ENCODE measurements at places on chromosomes 5 and 9.

DNA sequence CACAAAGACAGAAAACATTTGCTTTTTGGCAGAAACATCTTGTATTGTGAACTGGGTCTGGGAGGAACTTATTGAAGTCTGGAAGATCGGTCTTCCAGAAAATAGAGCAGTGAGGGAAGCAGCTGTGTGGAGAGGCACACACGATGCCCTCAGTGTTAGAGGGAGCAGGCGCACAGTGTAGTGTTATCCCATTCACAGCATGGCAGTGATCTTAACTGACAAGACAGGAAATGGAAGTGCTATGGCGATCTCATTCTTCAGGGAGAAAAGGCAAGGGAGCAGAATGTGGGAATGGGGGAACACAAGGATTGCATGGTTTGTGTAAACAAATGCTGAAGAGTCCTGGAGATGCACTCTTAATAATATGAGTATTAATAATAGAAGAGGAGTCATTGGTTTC, 161.0 kb downstream of the PBX3 start:
- no peak for DNase-seq

DNA sequence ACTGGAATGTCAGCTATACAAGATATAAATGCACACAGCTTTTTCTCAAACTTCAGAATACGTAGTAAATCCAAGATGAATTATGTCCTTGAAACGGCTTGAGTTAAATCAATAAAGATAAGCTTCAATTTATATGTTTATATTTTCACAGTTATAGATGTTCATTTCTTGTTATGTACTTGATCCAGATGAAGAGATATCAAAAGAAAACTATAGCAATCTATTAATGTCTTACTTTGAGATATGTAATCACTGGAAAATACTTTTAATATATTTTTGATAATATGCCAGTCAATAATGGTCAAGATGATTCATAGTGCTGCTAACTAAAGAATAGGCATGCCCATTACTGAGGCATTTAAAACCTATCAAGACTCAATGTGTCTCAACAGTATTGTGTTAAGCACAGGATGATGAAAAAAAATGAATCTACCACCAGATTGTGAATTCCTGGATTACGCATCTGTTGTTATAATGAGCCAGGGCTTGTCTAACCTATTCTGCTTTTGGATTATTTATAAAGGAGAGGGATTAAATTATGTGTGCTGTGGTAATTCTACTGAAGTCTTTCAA, 372.6 kb upstream of the PRR16 start:
- DNase-seq: no peak

DNA sequence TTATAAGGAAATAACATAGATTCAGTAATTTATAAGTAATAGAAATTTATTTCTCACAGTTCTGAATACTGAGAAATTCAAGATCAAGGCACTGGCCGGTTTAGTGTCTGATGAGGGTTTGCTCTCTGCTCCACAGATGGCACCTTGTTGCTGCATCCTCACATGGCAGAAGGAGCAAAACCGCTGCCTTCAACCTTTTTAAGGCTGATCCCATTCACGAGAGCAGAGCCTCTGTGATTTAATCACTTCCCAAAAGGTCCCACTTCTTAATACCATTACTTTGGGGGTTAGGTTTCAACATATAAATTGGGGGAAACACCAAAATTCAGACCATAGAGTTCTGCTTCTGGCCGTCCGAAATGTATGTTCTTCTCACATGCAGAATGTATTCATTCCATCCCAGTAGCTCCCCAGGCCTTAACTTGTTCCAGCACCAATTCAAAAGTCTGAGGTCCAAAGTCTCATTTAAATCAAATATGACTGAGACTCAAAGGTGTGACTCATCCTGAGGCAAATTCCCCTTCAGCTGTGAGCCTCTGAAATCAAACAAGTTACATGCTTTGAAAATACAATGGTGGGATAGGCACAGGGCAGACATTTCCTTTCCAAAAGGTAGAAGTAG, 30.6 kb downstream of the BAAT start:
- no peak for DNase-seq

GRCh38 chr9:14075218-14075617, 238.7 kb downstream of the NFIB start:
- no peak for DNase-seq

DNA sequence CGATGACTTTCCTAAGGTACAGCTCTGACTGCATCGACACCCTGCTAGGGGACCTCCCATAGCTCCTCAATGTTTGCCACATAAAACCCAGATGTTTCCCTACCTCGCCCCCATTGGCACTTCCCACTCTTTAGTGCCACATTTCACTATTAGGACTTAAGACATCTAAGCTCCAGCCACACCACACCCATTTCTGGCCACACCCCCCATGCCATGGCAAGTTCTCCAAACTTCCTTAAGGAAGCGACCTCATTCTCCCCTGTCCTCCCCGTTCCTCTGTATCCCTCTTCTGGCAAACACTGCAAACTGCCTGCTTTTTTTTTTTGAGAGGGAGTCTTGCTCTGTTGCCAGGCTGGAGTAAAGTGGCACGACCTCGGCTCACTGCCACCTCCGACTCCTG, 62.9 kb downstream of the USP20 start:
- no peak for DNase-seq

GRCh38 chr9:5301544-5301943, 3.0 kb downstream of the RLN2 start:
- no peak for DNase-seq

GRCh38 chr9:36461323-36461722, 61.3 kb upstream of the RNF38 start:
- DNase-seq: no peak

GRCh38 chr9:87671478-87671877, 54.4 kb upstream of the CTSL start:
- DNase-seq: no peak

DNA sequence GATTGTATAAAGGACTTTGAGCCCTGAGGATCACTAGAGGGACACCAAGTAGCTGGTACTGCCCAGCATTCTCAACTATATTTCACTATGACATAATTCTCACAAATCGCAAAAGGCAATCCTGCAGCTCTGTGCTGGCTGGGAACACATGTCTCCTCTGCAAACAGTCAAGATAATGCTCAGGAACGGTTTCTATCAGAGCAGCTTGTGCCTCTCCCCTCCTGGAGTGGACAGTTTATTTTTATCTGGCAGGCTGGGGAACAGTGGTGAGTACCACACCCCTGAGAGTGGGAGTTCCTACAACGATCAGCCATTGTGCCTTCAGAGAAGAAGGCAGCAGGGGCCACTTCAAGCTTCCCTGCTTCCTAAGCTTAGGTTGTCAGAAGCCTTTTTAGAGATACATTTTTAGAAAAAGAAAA, 65.8 kb downstream of the ERAP1 start:
- no peak for DNase-seq

DNA sequence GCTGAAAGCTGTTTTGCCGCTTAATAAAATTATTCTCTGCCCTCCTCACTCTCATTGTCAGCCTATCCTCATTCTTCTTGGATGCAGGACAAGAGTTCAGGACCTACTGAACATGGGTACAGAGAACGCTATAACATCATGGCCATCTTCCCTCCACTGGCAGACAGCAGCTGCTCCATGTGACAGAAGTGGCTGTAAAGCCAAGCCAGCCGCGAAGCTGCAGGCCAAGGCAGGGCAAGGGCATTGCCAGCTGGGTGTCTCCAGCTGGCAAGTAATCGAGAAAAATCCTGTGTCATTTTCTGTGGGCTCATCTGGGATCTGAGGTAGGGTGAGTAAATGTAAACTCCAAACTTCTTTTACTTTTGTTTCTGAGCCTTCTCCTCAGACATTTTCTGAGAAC, 84.8 kb downstream of the SLC25A46 start:
- DNase-seq: no peak

DNA sequence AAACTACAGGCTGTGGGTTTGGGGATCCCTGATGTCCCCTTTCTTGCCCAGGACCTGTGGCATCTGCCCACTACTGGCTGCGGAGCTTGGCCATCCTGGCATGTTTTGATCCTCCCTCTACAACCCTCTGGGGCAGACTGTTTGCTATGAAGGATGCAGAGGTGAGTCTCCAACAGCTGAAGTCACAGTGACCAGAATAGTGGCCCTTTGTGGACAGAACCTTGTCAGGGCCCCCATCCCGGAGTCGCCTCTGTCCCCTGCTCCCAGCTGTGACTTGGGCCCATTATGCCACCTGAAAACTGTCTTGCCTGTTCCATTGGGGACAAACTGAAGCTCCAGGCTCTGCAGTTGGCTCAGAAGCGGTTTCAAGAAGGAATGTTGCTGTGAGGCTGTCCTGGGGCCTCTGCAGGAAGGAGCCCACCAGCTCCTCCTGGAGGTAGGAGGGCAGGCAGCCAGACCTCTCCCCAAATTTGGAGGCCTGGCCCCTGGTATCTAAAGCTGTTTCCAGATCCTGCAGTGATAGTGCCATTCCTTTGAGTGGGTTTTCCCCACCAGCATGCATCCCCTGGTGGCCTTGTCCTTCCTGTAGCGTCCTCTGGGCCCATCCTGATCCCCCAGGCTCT, 93.3 kb downstream of the BARX1 start:
- no peak for DNase-seq

DNA sequence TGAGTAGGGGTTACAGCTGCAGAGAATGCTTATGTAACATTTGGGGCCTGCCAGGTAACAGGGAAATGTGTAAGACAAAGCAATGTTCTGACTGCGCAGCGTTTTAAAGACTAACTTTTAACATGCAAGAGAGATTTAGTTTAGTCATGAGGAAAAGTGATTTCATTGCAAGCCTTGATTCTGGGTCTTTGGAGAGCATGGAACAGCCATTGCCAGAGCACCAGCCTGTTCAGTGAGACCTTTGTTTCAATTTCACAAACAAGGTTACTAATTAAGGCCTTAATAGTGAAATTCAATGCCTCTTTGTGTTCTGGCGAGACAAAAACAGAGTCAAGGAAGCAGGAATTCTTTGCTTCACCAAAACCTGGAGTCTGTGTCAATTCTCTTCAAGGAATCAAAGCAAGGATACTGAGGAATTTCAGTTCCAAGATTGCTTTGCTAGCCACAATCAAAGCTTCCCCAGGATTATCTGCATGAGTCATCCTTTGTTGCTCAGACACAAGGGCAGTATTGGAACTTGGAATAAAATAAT, 14.4 kb downstream of the CKMT2 start:
- DNase-seq: no peak

DNA sequence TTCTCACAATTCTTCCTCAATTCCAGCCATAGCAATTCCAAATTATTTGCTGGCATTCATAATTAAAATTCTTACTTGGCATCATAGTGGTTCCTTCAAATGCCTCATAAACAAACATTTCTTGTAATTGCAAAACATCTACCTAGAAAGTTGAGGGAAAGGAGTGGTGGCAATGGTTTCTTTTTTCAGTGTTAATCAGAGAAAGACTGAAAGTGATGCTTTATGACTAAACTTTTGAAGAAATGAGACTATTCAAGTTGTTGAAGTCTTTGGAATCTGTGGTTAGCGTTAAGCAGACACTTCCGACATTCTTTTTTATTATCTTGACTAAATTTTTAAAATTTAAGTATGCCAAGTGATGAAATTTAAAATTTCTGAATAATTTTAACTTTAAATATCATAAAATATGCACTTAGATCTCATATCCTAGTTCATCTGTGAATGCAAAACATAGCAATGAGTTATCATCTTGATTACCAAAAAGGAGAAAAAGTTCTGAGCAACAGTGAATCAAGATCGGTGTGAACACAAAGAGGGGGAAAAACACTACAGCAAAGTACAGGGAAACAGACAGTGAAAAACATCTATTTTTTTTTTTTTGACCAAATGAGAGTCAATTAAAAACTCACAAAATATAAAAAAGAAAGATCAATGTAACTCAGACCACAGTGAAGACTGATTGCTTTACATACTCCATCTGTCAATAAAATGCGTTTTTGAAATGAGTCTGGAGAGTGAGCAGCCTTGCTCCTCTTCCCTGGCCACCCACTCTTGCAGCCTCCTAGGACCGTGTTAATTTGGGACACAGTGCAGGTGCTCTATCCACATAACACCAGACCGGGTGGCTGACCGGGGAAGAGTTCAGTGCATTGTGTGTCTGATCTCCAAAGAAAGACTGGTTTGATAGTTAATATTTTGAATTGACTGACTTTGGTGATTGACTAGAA, 20.6 kb upstream of the IL7R start:
- no peak for DNase-seq

- DNase-seq: no peak
Observed at GRCh38 chr5:151183456-151184245, 26.1 kb upstream of the ANXA6 start.

DNA sequence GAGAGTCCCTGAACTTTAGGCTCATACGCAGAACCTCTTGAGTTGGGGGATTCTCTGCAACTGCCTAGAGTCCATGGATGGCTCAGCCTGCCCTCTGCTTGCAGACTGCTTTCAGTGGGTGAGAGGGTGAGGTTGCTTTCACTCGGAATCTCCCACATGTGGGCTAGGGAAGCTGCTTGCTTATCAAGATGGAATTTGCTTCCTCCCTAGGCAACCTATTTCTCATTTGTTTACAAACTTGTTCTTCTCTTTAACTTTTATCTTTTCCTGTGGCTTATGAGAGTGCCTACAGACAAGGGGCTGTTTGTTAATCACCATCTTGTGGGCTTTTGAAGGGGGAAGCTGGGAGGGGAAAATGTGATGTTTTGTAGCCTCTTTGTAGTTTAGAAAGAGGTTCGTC, 10.0 kb downstream of the TLE4 start:
- DNase-seq: no peak

DNA sequence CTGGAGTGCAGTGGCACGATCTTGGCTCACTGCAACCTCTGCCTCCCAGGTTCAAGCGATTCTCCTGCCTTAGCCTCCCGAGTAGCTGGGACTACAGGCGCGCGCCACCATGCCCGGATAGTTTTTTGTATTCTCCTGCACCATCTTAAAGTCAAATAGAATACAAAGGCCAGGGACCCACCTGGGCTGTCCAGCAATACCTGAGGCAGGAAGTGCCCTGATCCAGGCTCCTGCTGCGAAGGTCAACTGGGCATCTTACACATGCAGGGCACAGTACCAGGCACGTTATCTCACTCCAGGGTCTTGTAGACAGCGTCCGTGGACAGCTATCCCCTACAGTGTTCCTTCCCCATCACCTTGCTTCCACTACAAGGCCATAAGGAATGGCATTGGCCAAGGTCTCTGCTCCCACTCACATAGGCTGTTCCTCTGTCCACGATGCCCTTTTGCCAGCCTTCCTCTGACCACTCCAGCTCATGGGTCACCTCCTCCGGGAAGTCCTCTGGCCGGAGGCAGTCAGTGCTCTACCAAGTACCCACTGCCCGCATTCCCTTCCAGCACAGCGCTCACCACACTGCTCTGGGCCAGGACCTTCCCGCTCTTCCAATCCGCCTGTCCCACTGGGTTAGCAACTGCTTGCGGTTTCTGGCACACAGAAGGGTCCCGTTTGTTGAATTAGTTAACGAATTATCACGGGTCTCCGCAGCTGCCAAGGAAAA, 978 bp downstream of the P4HA2 start:
- no peak for DNase-seq

Measured in SK-N-MC (cell line).